ENCODE measurements at places on chromosomes 7 and 10.
A peak's percentile ranks its signal among the peaks of the same experiment; 100 is the strongest.

DNA sequence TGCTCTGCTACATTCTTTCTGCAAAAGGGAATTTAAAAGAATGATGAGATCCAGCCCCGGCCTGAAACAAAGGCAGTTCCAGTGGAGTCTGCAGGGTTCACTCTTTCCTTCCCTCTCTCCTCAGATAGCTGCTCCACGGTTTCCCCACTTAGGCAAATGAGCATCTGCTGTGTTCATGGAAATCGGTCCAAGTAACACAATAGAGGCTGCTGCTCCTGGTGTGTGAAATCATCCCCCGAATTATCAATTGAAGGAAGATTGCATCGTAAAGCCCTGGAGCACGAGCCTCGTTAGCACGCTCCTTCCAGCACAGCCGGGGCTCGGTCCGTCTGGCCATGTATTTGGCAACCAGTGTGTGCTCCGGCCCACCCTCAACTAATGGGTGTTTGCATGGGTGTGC lies 108.3 kb upstream of the DPP6 start:
- no peak for DNase-seq

- peak; percentile 15 for DNase-seq
Measured at GRCh38 chr7:36153571-36154097, 580 bp downstream of the EEPD1 start.

DNA sequence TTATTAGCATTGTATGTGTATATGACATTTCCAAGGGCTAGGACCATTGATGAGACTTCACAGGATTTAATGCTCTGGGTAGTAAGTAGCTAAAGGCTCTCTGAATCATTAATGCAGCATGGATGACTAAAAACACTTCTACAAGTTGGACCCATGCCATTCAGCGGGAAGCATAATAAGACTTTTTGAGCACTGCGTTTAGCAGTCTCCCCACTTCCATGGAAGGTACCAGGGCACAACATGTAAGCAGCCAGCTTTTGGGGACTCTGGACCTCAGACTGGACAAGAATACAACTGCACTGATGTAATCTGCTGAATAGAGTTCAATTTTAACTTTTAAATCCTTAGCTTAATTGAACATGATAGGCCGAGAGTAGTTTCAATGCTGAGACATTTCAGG lies 191.7 kb upstream of the IMMP2L start:
- no peak for DNase-seq

- DNase-seq, result no peak
Measured at GRCh38 chr7:37070471-37070870, 346.2 kb upstream of the AOAH start.

DNA sequence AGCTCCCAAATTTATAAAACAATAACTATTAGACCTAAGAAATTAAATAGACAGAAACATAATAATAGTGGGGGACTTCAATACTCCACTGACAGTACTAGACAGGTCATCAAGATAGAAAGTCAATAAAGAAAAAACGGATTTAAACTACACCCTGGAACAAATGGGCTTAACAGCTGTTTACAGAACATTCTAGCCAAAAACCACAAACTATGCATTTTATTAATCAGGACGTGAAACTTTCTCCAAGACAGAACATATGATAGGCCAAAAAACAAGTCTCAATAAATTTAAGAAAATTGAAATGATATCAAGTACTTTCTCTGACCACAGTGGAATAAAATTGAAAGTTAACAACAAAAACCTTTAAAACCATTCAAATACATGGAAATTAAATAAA lies 46.4 kb downstream of the ZNF680 start:
- no peak for DNase-seq

DNA sequence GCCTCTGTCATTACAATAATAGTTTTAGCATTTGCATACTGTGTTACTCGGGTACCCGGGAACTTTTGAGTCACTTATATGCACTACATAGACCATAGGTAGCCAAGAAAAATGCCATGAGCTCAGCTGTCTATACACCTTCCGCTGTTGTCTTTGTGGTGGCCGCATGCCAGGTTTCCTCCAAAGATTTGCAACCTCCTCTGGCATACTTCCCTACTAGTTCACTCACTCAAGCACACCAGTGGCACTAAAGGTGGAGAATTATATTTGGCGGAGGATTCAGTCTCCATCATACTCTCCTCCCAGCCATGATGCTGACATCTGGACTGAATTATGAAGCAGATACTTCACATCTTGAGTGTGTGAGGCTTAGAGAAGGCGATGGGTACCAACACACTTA lies 35.6 kb upstream of the GRB10 start:
- DNase-seq, result no peak

GRCh38 chr7:152414779-152415178 lies 21.0 kb downstream of the KMT2C start:
- no peak for DNase-seq

DNA sequence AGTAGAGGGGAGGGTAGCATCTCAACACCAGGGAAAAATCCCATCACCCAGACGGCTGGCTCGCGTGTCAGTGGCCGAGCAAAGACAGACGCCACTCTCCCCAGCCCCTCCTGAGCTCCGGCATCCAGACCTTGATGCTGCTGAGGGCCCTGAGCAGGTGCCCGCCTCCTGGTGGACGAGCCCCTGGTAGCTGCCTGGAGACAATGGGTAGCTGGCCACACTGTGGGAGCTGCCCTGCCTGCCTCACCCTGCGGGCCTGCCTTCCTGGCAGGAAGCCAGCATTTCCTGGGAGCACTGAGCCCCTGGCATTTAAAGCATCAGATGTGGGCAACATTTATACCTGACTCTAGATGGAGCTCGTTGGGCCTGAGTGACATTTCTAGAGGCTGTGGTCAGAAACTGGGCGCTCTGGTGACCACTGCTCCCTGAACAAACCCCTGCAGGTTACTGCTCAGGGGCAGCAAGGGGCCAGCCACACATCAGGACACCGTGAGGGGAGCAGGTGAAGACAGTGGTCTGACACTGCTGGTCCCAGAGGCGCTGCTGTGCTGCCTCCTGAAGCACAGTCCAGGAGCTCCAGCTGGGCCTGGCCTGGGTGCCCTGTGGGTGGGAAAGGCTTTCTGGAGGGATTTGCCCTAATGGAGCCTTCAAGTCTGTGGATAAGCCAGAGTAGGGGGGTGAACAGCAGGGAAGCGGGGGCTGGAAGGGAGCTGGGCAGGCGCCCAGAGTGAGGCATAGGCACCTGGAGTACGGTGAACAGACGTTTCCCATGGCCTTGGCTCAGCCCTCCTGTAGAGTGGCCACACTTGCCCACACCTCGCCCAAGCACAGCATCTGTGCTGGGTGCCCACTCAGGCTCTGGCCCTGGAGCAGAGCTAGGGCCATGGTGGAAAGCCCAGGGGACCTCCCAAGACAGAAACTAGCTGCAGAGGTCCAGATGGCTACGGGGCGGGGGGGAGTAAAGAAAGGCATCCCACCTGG lies 138.7 kb downstream of the MAPK8 start:
- DNase-seq, result no peak

DNA sequence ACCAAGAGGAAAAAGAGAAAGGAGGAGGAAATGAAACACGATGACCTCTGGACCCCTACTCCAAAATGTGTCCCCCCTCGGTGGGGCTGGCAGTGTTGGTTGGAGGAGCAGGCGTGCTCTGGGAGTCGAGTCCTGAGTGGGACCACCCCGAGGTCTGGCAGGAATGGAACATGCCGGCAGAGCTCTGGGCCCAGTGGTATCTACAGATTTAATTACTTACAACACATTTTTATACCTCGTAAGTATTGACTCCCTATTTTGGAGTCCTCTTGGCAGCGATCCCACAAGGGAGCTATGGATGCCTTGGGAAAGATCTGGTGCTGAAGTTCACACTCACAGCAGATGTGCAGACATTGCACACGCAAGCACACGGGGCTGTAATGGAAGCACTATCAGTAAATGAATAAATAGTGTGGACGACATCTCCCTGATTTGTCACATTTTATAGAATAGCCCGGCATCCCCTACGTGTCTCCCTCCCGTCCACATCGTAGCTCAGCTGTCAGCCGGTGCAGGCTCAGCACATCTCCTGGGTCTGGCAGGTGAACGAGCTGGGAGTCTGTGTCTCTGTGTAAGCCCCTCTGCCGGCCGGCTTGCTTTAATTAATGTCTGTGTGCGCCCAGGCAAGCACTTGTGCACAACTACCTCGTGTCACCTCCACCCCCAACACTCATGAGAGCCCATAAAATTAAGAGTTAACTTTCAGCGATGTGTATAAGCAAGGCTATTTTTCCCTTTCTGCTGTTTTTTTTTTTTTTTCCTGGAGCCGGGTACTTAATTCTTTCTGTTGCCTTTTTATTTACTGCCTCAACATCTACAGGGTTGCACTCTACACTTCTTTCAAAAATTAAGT lies 603.2 kb downstream of the LRMDA start:
- DNase-seq, result no peak

GRCh38 chr10:50552771-50553535 lies 70.8 kb downstream of the SGMS1 start:
- no peak for DNase-seq

DNA sequence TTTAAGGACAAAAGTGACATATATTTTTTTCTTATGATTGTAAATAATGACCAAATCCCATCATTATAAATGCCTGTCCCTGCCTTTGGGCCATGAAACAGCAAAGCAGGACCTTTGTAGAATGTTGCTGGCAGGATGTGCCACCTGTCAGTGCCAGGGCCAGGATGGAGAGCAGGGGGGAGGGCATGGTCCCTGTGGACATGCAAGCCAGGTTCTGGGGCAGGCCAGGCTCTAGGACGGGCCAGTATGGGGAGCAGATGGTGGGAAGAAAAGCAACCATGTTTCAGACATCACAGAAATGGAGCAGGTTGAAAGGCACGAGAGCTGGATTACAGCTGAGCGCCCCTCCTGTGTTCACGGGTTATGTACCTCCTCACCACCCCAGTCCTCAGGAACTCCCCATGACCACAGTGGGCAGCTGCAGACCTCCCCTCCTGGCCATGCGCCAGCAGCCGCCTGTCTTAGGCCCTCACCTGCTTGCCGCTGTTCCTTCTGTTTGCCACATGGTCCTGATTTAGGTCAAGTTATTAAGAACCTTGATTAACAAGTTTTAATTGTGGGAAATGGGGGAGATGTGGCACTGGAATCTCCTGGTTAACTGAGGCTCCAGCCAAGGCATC lies 210.4 kb downstream of the PAXIP1 start:
- DNase-seq, result no peak

DNA sequence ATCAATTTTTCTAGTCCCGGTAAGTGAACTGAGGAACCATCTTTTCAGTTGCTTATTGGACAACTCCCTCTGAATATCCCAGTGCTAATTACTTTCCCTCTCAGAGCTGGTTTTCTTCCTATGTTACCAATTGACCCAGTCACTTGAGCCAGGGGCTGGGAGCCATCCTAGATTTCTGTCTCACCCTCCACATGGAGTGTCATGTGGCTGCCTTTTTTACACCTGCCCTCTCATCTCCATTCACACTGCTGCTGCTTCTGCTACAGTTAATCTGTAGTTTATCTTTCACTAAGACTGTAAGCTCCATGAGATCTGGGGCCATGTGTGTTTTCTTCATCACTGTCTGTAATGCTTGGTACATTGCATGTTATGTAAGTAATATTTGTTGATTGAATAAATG lies 35.8 kb downstream of the VCL start:
- no peak for DNase-seq

GRCh38 chr7:31027161-31027965 lies 24.7 kb upstream of the ADCYAP1R1 start:
- no peak for DNase-seq

- no peak for DNase-seq
Measured at GRCh38 chr10:48205918-48206317, 68.6 kb downstream of the FRMPD2 start.

DNA sequence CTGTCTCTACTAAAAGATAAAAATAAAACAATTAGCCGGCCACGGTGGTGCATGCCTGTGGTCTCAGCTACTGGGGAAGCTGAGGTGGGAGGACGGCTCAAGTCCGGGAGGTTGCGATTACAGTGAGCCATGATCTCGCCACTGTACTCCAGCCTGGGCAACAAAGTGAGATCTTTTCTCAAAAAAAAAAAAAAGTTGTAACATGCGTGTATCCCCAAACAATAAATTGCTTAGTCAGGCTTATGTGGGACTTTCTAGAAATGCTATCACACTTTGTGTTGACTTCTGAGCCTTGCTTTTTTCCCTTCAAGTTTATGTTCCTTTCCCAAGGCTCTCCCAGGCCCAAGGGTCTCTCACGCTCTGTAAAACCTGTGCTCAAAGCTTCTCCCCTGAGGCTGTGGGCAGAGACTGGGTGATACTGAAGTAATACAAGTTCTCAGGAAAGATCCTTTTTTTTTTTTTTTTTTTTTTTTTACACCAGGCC lies 88.0 kb upstream of the TNS3 start:
- DNase-seq, result no peak

DNA sequence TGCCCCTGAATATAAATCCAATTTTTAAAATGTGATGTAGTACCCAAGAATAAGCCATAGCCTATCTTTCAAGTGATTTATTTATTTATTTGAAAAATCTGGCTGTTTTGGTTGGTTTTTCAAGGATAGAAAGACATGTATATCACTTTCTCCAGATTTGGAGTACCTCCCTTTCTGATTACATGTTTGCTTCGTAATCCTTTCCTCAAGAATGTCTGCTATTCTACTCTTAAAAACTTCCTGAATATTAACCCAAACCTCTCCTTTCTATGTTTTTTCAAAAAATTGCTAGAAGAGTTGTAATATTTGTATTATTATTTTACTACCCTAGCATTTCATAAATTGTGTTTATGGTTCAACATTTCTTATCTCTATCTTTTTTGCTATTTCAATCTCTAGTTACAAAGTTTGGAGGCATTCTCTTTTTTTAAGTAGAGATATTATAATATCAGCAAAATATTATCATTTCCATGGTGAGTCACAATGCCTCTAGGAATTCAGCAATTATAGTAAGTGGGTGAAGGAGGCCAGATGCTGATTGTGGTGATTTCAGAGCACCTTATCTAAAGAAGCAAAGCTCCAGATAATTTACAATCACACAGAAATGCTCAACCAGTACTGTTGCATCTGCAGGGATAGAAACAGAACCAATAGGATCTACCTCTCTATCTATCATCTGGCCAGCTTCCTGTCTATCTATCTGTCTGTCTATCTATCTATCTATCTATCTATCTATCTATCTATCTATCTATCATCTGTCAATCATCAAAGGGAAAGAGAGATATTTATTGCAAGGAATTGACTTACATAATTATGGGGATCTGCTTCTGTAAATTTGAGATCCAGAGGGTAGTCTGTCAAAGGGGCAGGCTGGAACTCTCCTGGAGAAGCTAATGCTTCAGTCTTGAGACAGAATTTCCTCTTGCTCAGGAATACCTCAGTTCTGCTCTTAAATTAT lies 412.5 kb upstream of the SEMA3C start:
- DNase-seq, result no peak

GRCh38 chr7:18906901-18907300 lies 210.5 kb downstream of the TWIST1 start:
- DNase-seq, result no peak

GRCh38 chr10:12334186-12334530 lies 15.2 kb upstream of the CAMK1D start:
- no peak for DNase-seq

DNA sequence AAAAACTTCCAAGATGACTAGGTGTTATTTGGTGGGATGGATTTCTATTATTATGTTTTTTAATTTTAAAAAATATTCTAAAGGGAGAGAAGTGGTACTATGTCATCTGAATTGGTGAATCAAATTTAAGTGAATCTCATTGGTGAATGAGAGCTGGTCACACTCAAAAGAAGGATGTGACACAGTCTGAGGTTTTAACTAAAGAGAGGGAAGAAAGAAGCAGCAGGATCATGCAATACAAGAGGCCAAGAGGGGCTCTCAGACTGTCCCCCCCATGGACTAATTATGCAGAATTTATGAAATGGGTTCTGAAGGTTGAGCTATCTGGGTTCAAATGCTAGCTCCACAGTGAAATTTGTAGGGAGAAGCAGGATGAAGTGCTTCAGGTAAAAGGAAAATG lies 16.2 kb downstream of the MACC1 start:
- DNase-seq, result no peak

- DNase-seq, result no peak
Measured at GRCh38 chr7:36965625-36966024, 241.3 kb upstream of the AOAH start.

Data from T-helper 2 cell treated with Interferon-gamma antibody and Interleukin-4, amounts not matched to agents 5 μg/mL and 100 μg/mL, for 36 hours (primary cell).